A549 treated with ZK216348 at 1 μM for 4 hours (cell line): ENCODE measurements at places on chromosomes 16 and 17. TPM values are rescaled to one million over a fixed set of nuclear protein-coding genes. Genes with fewer than 3 reads are reported as not detected.

The DPEP1 gene
- total RNA-seq = 0.53 to 1.2 TPM (median 1.1 TPM) in 5 replicates

The TMEM132E gene
- total RNA-seq = not detected in 5 replicates

The AIPL1 gene
- not detected in 5 replicates for total RNA-seq

The ALDH3A2 gene
- 150 to 182 TPM (median 169 TPM) in 5 replicates for total RNA-seq
